ENCODE measurements at places on chromosomes 13 and 19.

GRCh38 chr13:66410314-66410713 is 819.8 kb downstream of the PCDH9 start:
- DNase-seq, result no peak

DNA sequence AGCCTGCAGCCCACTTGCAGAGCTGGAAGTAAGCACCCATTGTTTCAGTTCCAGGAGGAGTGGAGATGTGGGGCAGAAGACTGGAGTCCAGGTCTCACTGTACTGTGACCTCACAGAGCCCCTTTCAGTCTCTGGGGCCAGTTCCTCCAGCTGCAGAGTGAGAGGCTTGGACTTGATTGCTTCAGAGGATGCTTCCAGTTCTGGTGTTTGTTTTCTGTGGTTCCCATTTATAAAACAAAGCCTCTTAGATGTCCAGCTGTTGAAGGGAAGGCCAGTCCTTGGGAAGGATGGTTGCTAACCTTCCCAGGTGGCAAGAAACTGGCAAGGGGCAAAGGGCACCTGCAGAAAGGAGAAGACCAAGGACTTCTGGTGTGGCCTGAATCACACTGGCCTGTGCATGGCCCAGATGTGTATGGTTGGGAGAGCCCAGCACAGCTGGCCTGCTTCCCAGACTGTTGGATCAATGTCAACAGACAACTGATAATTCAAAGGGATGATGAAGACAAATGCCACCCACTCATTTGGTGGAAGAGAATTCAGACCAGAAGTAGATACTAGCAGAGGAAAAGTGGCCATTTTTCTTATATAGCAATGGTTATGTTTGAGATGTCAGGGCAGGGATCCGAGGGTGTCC is 218.5 kb downstream of the ZNF536 start:
- DNase-seq, result no peak

- no peak for DNase-seq
These were observed 9.6 kb upstream of the GARRE1 start for GRCh38 chr19:34244611-34245299.

DNA sequence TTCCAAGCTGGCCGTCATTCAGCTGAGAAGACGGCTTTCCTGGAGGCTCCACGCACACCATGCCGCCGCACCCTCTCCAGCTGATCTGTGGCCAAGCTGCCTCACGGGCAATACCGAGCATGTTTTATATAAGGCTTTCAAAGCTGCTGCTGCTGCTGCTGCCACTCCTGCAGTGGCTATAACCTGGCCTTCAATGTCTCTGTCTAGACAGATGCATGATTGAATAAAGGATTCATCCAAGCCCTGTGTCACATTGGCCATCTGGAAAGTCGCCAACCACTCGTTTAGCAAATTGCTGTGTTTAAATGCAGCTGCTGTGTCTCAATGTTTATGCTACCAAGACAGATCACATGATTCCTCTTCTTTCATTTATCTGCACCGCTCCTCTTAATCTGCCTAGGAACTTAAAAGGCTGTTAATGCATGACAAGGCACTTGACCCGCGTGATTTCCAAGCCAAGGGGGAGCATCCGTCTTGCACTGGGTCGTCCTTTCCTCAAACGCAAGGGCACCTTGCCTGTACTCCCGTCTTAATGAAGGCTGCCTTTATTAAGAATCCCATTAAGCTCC is 114.3 kb downstream of the TEX26 start:
- peak; percentile 80 for DNase-seq

- DNase-seq, result no peak
These were observed 15.9 kb upstream of the OLFM4 start for GRCh38 chr13:53012707-53013106.

DNA sequence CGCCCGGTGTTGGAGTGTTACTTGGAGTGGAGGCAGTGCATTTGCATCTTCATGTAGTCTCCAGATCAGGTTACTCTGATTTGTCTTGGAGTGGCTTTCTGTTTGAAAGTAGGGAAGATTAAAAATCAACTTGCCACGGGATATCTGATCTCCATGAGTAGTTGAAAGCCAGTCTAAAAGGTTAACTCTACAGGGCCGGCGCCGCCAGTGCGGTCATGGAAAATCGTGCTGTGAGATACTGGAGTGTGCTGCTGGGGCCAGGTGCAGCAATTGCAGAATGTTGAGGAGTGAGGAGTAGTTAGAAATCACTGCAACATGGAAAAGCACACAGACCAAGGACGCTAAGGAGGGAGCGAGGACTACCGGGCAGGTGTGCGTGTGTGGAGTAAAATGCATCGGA is 175.0 kb downstream of the STK24 start:
- no peak for DNase-seq

DNA sequence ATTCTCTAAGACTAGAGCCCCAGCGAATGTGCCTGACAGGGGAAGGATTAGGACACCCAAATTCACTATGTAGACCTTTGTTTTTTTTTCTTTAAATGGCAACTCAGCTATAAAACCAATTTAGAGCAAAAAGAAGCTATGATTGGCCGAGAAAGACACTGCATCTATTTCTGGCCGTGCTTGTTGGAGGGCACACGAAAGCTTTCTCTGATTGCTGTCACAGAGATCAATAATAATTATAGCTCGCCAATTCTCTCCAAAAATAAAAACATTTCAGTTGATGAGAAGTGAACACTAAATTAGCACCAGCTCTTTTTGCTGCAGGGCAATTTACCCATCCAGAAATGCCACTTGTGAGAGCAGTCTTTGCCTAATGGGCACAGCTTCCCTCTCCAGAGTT is 31.2 kb downstream of the CBY2 start:
- DNase-seq, result no peak

- no peak for DNase-seq
These were observed 65.5 kb downstream of the ERCC5 start for GRCh38 chr13:102911336-102911735.

GRCh38 chr19:33189453-33189852 is 4.7 kb upstream of the LRP3 start:
- no peak for DNase-seq

- DNase-seq, result no peak
These were observed 26.3 kb downstream of the CKM start for GRCh38 chr19:45296355-45296754.

DNA sequence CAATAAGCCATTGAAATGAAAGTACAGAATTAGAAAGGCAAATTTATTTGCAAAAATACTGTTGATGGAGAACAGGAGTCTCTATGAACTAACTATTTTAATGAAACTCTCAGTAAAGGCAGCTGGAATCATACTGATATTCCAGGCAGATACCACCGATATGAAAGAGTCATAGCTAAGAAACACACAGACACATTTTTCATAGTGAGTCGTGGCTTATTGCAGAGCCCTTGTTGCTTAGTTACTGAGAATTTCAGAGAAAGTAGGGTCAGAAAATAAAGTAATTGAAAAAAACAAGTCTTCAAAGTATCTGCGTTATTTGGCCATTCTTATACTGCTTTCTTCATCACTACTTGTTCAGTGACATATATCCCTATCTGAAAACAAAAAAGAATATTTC is 1890.9 kb downstream of the PCDH9 start:
- no peak for DNase-seq

DNA sequence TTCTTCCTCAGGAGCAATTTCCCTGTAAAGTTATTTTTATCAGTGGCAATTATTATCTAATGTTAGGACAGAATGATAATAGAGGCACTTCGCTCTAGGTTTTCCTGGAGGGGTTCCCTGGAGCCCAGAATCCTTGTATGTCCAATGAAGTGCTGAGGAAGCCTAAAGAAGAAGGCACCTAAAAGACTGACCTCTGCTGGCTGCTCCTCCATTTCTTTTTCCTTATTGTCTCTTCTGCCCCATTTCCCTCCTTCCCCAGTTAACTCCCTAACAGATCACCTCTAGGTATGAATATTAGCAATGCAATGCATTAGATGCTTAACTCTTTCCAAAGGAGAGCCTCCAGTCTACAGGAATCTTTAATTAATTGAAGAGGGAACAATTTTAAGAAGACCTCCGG is 985.4 kb downstream of the DIAPH3 start:
- no peak for DNase-seq

GRCh38 chr19:10520652-10521318 is 3.5 kb upstream of the S1PR5 start:
- no peak for DNase-seq

- no peak for DNase-seq
These were observed 57.3 kb downstream of the MBD3L2B start for GRCh38 chr19:6963937-6964336.

DNA sequence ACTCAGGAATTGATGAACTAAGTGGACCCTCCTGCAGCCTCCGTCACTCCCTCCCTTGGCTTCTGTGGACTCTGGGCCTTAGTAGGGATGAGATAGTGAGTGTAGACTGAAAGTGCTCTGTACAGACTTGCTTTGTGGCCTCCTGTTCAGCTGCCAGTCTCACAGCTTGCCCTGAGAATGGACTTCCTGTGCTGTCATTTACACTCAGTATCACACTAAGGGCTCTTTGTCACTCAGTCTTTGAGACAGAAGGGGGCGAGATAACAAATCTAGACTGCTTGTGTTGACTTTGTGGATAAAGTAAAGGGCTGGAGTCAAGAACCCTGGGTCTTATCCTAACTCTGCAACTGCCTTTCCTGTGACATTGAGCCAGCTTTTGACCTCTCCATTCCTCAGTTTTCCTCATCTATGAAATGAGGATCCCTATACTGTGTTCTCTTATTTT is 21.0 kb upstream of the SPRY2 start:
- DNase-seq, result peak; percentile 16
